ENCODE measurements at places on chromosomes 13 and 19. TPM values are rescaled to one million over a fixed set of nuclear protein-coding genes. Genes with fewer than 3 reads are reported as not detected.

The PIN1 gene
- total RNA-seq = 98.3 TPM

The METTL21C gene
- not detected for total RNA-seq

The EDNRB gene
- not detected for total RNA-seq

The TRAPPC5 gene
- total RNA-seq = 121 TPM

The NALCN gene
- total RNA-seq = not detected

The DMRTC2 gene
- not detected for total RNA-seq
